ENCODE measurements at places on chromosomes 2 and 18.

DNA sequence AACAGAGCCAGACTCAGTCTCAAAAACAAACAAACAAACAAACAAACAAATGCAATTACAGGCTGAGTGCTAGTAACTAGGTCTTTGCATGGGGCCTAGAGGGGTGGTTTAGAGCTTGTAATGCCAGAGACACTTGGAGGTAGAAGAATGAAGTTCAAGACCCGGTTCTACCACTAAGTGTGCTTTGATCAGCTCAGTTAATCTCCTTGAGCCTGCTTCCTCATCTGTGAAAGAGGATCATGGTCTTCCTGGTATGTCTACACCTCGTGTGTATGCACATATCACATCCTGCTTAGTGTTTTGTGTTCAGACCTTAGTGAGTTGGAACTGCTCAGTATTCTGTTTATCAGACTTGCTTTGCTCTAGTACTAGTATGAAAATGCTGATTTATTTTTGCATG lies 4.8 kb upstream of the ATP6V1C2 start:
- DNase-seq = no peak

GRCh38 chr2:31384771-31385276 lies 29.7 kb downstream of the XDH start:
- no peak for DNase-seq

- DNase-seq = no peak
Observed at GRCh38 chr2:215299337-215299859, 12.5 kb upstream of the ATIC start.

GRCh38 chr2:152330235-152330866 lies 4.6 kb upstream of the FMNL2 start:
- DNase-seq = no peak

- DNase-seq = no peak
Observed at GRCh38 chr2:187986390-187987105, 305.1 kb upstream of the GULP1 start.

GRCh38 chr2:2183176-2183575 lies 147.9 kb downstream of the MYT1L start:
- no peak for DNase-seq

GRCh38 chr18:10397004-10397403 lies 57.4 kb upstream of the APCDD1 start:
- DNase-seq = no peak

- DNase-seq = no peak
Observed at GRCh38 chr2:127085317-127085681, 21.7 kb downstream of the BIN1 start.

DNA sequence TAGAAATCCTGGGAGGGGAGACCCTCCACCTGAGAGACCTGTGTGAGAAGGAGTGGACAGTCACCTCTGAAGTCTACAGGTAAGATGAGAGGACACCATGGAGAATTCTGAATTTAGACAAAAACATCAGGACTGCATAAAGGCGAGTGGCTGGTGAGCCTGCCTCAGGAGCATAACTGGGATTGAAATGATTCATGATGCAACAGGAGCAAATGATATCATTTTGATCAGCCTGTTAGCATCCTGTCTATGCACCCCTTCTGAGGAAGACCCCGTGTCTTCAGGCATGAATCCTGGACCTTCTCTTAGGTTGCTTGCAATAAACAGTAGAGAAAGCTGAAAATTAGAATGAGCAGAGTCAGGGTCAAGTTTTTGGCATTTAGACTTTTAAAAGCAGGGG lies 245.8 kb downstream of the ETAA1 start:
- no peak for DNase-seq

- no peak for DNase-seq
Observed at GRCh38 chr2:141187075-141187439, 943.8 kb downstream of the LRP1B start.

GRCh38 chr2:189305291-189305943 lies 125.9 kb upstream of the COL5A2 start:
- DNase-seq = no peak

DNA sequence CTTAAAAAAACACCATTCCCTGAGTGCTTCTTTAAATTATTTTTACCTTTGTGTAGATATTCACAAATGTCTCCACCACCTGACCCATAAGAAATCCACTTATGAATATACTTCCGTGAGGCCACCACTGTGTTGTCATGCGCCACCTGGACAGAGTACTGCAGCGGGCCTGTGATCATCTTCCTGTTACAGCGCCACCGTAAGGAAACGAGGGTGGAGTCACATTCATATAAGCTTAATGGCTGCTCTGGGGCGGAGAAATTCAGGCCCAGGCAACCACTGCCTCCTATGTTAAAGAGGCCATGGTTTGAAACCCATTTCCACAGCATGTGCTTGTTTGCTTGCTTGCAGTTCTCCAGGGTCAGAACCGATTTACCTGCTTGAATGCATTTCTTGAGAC lies 17.7 kb downstream of the PLA2R1 start:
- no peak for DNase-seq

- DNase-seq = no peak
Observed at GRCh38 chr2:171141320-171141719, 19.4 kb downstream of the TLK1 start.

DNA sequence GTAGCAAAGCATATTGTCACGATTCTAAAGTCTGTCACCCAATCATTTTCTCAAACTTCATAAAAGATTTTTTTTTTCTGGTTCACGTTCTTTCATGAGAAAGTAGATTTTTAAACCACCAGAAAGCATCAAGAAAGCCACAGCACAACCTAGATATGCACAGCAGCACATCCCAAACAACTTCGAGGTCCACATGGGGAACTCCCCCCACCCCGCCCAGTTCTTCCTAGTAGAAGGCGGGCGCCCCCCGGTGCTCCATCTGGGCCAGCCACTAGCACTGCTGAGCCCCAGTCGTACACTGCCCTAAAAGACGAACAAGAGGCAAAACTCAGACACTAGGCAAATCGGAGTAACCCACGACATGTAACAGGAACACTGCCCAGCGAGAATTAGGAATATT lies 15.5 kb downstream of the HDLBP start:
- peak; percentile 28 for DNase-seq

DNA sequence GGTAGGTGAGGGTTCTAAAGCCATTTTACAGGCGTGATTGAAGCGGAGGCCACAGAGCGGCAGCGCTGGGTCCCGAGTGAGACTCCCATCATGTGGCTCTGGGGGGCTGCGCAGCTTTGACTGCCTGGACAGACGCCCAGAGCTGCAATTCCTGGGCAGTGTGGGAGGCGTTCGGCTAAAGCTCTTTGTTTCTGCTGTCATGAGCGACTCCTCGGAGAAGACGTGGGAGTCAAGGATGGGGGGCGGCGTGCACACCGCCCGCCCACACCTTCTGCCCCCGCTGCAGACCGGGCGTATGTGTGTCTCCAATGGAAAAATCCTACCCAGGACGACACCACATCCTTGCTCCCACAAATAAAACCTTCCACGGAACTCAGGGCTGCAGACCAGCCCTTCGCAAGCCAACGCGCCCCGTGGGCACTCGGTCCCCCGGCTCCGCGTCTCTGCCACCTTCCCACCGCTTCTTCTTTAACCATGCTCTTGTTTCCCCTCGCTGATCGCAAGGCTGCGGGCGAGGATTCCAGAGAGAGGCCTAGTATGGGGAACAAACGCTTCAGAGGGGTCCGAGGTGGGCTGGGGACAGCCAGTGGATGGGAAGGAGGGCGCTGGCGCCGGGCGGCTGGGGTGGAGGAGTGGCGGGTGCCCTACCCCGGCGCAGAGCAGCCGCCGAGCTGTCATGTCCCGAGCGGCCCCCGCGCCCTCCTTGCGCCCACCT lies 680 bp upstream of the LBH start:
- no peak for DNase-seq

GRCh38 chr2:212259226-212259625 lies 279.4 kb downstream of the ERBB4 start:
- no peak for DNase-seq

- no peak for DNase-seq
Observed at GRCh38 chr2:11863103-11863502, 116.7 kb downstream of the LPIN1 start.

DNA sequence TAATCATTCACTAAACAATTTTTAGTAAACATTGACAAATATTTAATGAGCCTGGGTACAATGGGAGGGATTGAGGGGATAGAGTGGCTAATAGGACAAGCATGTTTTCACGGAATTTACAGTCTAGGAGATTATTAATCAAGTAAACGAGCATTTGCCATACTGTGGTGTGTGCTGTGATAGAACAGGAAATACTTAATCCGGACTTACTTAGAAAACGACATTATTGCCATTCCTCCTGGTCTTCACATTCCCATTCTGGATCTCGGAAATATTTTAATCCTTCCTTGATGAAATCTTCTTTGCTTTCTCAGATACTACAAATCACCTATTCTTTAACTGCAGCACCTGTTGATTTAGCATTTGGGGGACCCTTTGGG lies 905 bp downstream of the TTLL4 start:
- no peak for DNase-seq
